ENCODE measurements at places on chromosomes 3 and 15. TPM values are rescaled to one million over a fixed set of nuclear protein-coding genes. Genes with fewer than 3 reads are reported as not detected.

Gene ALDH1L1
- total RNA-seq, result not detected

Gene RPL39L
- 18.4 TPM for total RNA-seq

Gene ATP10A
- total RNA-seq, result 62.4 TPM

Gene GPR27
- 1.2 TPM for total RNA-seq

Gene SPTSSB
- not detected for total RNA-seq

Gene SLC12A8
- 0.10 TPM for total RNA-seq

Gene FRMD5
- not detected for total RNA-seq

Gene CORO2B
- total RNA-seq, result not detected

Gene FOXP1
- total RNA-seq, result 116 TPM

Gene IFT122
- total RNA-seq, result 24.9 TPM

Gene TCF12
- 50.9 TPM for total RNA-seq

Gene AGBL1
- total RNA-seq, result not detected

Gene GPR160
- total RNA-seq, result 6.1 TPM

Gene GALNT15
- total RNA-seq, result not detected
